ENCODE measurements at places on chromosomes 13 and 19.
A peak's percentile ranks its signal among the peaks of the same experiment; 100 is the strongest.

- no peak for DNase-seq
Observed at GRCh38 chr13:50692396-50692915, 151.0 kb downstream of the DLEU7 start.

DNA sequence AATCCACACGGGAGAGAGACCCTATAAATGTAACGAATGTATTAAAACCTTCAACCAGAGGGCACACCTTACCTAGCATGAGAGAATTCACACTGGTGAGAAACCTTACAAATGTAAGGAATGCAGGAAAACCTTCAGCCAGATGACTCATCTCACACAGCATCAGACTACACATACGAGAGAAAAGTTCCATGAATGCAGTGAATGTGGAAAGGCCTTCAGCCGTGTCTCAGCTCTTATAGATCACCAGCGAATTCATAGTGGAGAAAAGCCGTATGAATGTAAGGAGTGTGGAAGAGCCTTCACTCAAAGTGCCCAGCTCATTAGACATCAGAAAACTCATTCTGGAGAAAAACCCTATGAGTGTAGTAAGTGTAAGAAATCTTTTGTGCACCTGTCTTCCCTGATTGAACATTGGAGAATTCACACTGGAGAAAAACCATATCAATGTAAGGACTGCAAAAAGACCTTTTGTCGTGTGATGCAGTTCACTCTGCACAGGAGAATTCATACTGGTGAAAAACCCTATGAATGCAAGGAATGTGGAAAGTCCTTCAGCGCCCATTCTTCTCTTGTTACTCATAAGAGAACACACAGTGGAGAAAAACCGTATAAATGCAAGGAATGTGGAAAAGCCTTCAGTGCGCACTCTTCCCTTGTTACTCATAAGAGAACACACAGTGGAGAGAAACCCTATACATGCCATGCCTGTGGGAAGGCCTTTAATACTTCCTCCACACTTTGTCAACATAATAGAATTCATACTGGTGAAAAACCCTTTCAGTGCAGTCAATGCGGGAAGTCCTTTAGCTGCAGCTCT, 16.0 kb downstream of the ZNF582 start:
- DNase-seq = no peak

- no peak for DNase-seq
Observed at GRCh38 chr19:52142001-52142595, 2.4 kb upstream of the ZNF616 start.

DNA sequence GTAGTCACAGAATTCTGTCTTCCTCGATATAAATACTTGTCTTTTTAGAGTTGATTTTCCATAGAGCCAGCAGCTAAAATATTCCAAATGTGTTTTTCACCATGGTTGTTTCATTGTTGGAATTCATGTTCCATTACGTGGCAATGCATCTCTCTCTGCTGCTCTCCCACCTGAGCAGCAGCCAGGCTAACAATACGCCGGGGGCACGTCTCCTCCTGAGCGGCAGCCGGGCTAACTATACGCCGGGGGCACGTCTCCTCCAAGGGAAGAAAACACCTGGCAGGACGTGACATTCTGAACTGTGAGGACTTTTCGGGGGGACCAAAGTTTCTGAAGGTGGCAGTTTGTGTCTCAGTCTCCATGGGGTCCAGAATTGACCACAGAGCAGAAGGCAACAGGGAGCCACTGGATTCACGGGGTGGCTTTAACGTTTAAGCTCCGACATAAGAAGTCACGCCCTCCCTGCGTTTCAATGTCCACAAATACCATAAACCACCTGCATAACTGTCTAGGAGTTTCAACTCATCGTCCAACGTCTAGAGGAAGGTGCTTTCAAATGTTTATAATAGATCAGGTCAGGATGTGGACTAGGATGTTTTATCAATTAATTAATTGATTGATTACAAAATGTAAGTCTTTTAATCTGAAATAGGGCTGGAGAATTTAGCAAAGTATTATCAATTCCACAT, 15.1 kb downstream of the PLPP2 start:
- DNase-seq = no peak

GRCh38 chr19:570937-571565, 1.3 kb upstream of the BSG start:
- DNase-seq = peak; percentile 83

GRCh38 chr19:38265213-38265861, 964 bp downstream of the SPINT2 start:
- no peak for DNase-seq

- no peak for DNase-seq
Observed at GRCh38 chr13:34747507-34747906, 194.6 kb upstream of the NBEA start.

DNA sequence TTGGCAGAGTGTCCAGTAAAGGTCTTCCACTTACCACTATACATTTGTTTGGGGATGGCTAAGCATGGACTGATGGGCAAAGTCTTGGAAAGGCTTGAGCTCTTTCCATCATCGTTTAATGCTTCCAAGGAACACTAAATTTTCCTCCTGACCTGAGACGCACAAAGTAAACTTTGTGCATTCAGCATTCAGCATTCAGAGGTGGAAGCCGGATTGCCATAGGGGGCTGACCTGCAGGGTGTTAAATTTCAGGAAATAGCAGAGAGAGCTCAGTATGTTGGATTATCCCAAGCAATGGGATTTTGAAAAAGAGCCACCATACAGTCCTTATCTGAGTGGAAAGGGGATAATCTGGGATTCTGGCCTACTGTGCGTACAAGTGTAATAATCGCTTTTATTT, 14.0 kb downstream of the ZNF552 start:
- no peak for DNase-seq

DNA sequence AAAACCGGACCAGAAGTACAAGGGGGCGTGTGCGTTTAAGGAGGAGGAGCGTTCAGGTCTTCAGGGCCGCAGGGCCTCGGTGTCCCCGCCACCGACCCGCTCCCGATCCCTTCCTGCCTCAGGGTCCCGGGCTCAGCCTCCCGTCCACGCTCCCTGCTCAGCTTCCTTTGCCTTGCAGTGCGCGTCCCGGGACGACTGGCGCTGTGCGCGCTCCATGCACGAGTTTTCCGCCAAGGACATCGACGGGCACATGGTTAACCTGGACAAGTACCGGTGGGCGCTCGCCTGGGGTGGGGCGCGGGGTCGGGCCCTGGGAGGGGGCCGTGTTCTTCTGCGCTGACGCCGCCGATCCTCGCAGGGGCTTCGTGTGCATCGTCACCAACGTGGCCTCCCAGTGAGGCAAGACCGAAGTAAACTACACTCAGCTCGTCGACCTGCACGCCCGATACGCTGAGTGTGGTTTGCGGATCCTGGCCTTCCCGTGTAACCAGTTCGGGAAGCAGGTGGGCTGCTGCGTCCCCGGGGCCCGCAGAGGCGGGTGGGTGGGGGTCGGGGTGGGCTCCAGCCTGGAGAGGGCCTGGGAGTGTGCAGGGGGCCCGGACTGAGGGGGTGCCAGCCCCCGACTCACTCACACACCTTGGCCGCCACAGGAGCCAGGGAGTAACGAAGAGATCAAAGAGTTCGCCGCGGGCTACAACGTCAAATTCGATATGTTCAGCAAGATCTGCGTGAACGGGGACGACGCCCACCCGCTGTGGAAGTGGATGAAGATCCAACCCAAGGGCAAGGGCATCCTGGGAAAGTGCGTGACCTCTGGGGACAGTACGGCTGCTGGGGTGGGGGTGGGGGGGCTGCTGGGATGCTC, 1.4 kb downstream of the GPX4 start:
- peak; percentile 16 for DNase-seq

DNA sequence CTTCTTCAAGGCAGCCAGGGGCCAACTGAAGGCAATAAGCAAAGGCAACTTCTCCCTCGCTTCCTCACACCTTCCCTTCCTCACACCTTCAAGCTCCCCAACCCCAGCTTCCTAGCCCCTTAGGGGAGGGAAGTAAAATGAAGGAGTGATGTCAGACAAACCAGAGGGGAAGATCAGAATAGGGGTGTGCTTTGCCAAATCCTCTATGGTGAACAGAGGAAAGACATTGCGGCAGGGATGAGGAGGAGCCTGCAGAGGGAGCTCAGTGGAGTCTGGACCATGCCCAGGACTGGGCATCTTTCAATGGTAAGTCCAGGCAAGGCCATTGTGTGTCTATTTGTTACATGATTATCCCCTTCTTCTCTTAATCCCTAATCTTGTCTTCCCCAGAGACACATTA, 164.0 kb downstream of the TSHZ3 start:
- no peak for DNase-seq

DNA sequence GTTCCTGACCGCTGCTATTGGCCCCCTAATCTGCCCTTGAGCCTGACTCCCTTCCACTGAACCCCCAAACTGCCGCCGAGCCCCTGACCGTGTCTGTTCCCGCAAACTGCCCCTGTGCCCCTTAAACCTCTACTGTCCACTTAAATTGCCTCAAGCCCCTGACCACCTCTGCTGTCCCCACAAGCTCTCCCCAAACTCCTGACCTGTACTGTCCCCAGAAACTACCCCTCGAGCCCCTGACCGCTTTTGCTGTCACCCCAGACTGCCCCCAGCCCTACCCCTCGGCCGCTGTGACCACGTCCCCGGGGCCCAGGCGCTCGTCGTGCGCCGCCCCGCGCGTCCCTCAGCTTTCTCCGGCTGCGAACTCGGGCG, 382 bp downstream of the ZNF77 start:
- no peak for DNase-seq

- DNase-seq = no peak
Observed at GRCh38 chr13:31248361-31248760, 48.6 kb downstream of the B3GLCT start.

- DNase-seq = peak; percentile 11
Observed at GRCh38 chr19:6802336-6803035, 30.0 kb downstream of the VAV1 start.

DNA sequence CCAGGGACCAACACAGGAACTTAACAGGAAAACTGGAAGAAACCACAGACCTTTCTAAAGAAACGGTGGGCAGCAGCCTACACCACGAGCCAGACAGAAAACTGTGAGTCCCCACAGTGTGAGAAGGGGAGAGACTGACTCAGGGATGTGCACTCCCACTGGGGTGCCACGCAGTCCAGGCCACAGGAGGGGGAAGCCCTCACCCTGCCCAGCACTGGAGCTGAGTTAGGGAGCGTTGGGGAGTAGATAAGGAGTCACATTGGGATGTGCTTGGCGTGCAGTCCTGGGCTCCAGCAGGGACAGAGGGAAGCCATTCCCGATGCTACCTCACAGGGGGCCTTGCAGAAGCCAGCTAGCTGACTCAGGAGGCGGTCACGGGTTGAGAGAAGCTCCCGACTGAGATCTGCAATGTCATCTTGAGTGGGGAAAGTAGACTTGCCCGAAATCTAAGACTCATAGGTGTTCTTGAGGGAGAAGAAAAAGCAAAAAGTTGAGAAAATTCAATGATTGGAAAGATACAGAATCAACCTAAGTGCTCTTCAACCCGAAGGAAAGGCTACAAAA, 17.3 kb downstream of the SIGLEC8 start:
- no peak for DNase-seq

GRCh38 chr19:4234142-4234861, 5.0 kb downstream of the EBI3 start:
- DNase-seq = no peak

DNA sequence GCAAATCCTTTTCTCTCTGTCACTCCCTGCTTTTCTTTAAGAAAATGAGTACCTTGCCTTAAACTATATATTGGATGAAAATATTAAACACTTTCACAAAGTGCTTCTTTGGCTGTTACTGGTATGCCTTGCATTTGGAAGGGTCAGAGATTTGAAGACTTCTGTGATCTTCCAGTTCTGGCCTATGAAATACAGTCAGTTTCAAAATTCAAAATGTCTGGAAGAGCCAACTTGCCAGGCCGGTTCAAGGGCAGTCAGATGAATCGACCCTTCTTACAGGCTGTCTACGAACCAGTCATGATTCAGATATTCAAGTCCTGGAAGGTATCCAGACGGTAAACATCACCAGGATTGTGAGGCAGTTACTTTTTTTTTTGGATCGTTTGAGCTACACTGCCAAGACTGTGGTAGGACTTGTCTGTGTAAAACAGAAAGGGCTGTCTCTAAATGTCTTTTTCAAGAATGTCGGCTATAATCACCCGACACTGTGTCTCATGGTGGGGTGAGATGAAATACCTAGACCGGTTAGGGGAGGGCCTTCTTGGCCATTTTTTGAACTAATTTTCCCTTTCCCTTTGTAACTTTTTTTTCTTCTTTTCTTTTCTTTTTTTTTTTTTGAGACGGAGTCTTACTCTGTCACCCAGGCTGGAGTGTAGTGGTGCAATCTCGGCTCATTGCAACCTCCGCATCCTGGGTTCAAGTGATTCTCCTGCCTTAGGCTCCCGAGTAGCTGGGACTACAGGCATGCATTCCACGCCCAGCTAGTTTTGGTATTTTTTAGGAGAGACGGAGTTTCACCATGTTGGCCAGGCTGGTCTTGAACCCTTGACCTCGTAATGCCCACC, 11.2 kb downstream of the ACTN4 start:
- peak; percentile 94 for DNase-seq

DNA sequence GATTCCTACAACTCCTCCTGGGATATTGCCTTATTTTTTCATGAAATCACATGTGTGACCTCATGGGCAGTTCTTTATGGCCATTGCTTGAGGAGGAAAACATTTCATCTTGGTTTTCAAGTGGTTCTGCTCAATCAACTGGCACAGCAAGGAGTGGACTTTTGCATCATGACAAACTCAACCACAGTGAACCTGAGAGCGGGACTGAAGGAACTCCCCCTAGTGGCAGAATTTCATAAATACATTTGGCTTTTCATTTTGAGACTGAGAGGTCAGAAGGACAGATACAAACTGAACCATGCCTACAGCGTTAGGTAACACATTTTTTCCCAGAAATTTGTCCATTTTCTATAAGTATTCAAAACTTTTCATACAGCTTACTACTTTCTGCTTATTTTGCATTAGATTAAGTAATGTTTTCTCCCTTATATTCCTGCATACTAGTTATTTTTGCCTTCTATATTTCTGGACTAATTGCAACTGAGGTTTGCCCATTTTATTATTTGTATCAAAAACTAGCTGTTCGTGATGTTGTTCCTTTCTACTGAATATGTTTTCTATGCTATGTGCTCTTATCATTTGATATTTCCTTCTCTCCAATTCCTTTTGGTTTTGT, 13.4 kb upstream of the SIGLEC12 start:
- DNase-seq = peak; percentile 43

DNA sequence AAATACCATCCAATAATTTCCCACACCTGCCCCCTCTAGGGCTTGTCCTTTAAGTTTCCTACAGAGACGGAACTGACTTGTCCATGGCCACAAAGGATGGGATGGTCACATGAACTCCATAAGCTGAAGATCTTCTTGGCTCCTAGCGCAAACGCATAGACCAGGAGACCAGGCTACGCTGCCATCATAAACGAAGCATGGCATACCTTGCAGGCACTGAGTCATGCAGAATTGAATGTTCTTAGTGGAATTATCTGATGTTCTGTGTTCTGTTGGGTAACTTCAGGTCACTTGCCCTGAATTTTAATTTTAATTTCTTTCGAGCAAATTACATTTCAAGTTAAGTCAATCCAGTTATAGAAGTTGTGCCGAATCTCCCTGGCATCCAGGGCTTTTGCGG, 96.4 kb upstream of the STARD13 start:
- DNase-seq = no peak

Data from NCI-H2171 treated with DMSO at 0.1 percent for 48 hours (cell line).